ENCODE measurements at places on chromosomes 6 and 20.

DNA sequence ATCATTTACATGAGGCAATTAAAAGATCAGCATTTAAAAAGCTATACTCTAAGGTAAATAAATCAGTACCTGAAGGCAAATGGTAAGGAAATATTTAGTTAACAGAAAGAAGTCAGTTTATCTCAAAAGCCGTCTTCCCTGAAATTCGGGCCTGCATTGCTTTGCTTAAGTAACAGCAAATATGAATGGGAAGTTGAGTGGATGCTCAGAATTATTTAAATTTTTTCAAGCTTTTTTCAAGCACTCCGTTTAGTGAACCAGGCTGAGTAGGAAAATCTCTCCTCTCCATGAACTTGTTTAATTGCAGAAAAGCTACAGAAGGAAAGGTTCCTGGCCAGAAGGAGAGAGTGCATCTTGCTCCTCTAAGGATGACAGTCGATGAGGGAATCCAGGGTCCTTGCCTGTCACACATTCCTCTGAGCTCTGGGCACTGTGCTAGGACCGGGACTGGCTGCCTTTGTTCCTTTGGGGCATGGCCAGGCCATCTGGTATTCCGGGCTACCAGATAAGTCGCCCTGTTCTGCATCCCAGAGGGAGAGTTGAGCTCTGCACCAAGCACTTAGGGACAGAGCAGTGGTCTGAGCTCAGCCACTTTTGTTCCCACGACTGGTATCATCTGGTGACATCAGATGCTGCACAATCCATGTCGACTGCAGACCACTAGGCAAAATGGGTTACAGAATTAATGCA, 77.6 kb downstream of the RIN2 start:
- DNase-seq, result no peak

DNA sequence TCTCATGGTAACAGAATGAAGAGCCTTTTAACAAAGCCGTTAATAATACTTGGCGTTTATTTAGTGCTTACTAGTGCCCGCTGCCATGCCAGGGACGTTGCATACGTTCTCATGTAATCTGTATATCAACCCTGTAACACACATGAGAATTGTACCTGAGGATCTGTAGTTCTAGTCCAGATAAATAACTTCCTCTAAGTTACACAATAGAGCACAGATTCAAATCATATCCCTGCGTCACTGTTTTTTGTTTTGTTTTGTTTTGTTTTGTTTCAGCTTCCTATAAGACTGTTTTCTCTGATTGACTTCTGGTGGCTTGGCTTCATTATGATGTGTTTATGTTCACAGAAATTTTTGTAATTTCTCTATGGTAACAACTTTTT, 553 bp downstream of the ZSCAN16 start:
- no peak for DNase-seq

- no peak for DNase-seq
Observed at GRCh38 chr20:48709744-48710143, 118.1 kb downstream of the PREX1 start.

GRCh38 chr6:27293436-27294098, 18.5 kb downstream of the POM121L2 start:
- no peak for DNase-seq

DNA sequence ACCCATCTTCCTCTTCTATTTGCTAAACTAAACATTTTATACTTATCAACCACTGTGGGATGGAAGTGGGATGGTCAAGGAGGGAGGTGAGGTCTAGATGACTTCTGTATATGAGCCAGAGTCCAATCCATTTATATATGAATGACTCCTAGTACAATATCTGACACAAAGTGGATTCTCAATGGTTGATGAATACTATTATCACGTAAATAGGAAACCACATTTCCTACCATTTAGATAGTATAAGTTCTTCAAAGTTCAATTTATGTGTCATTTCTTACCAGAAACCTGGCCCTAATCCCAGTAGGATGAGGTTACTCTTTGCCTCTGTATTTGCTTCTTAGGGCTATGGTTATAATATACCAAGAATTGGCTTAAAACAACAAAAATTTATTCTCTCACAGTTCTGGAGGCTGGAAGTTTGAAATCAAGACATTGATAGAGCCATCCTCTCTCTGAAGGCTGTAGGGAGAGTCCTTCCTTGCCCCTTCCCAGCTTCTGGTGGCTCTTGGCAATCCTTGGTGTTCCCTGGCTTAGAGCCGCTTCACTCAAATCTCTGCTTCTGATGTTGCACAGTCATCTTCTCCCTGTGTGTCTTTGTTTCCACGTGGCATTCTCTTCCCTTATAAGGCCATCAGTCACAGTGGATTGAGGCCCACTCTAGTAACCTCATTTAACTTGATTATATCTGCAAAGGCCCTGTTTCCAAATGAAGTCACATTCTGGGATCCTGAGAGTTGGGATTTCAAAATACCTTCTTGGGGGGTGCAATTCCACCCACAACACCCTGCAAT, 41.0 kb upstream of the RAB23 start:
- no peak for DNase-seq

- DNase-seq, result no peak
Observed at GRCh38 chr6:150392452-150393220, 23.8 kb downstream of the IYD start.

DNA sequence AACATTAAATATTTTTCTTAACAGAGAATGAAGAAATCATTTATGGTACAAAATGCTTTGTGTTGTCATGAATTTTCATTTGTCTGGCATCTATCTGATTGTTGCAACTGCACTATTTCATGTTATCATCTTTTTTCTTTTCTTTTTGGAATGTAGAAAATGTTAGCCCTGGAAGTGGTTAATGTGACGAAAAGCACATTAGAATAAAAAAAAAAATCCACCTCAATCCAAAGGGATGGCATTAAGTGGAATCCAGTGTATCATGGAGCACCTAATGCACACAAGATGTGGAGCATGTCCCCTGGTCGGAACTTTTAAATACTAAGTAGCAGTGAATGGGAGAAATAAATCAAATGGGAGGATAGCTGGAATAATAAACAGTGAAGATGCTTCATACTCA, 172.9 kb upstream of the MCHR2 start:
- no peak for DNase-seq

DNA sequence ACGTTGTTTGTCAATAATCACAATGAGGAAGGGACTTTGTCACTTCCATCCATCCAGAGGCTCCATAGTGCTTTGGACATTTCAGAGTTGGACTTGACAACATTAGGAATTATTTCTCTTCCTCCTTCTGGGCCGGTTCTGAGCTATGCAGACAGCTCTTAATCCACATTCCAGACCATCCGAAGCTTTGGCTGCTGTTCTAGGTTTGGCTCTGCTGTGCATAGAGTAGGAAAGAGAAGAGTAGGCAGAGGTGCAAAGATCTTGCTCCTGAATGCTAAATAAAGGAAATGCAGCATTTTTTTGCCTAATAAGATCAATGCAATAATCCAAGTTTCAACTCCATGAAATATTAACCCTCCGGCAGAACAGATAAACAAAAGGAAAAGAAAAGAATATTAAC, 251.8 kb upstream of the PRND start:
- no peak for DNase-seq

DNA sequence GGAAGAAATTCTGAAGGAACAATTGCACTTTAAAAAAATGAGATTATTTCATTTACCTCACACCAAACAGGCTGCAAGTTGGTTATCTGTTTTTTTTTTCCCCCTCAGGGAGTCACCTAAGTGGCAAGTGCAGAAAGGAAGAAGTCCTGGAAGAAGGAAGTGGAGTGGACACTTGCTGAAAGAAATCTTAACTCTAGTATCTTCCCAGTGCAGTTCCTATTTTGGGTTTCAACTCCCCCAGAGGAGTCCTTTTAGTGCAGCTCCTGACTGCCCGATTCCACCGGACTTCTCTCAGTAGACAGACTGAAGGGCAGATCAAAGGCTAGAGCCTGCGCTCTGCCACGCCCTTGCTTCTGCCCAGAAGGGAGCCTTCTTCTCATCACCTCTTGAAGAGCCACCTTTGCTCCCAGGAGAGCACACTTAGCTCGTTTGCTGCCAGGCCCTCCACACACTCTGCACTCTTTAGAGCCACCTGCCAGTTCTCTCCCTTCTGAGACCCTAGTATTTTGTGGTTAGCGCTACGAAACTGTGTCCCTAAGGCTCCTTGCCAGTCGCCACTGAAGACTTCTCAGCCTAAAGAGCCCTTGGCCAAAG, 4.9 kb downstream of the MTCL3 start:
- DNase-seq, result peak; percentile 41

DNA sequence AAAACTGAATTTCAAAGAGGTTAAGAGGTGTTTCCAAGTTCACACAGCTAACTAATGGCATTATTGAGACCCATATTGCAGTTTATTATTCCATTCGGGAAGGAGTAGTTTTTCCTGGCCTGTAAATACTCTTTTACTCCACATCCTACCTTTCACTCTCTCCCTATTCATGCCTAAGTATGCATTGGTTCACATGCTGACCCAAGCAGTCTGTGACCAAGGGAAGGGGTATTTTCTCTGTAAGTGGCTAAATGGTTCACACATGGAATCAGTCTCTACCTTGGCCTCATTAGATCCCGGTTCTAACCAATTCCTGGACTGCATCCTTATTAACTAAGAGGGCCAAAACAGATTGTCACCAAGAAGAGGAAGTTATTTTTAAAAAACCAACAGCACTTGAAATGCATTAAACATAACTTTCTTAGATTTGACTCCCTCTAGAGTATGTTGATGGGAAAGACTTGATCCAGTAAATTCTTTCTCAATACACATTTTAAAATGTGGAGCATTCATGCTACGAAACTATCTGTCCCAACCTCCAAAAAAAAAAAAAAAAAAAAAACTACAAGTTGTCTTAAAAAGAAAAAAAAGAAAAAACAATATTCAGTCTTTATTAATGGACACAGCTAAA, 17.8 kb upstream of the RSPO3 start:
- DNase-seq, result no peak

GRCh38 chr20:10591946-10592521, 81.8 kb downstream of the JAG1 start:
- DNase-seq, result no peak

DNA sequence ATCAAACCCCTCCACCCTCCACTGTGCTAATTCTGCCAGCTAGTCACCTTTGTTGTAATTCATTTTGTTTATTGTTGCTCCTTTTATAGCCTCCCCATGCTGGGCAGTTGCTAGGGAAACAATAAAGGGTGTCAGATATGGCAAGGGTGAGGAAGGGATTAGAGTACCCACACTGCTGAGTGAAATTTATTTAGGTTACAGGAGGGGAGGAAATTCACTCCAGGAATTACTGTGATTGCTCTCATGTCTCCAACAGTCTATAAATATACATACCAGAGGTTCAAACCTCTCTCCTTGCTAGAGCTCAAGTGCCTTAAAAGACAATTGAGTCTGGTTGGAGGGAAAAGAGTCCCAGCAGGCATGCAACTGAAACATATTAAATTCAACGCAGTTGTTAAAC, 90.6 kb upstream of the ADGRF1 start:
- no peak for DNase-seq

DNA sequence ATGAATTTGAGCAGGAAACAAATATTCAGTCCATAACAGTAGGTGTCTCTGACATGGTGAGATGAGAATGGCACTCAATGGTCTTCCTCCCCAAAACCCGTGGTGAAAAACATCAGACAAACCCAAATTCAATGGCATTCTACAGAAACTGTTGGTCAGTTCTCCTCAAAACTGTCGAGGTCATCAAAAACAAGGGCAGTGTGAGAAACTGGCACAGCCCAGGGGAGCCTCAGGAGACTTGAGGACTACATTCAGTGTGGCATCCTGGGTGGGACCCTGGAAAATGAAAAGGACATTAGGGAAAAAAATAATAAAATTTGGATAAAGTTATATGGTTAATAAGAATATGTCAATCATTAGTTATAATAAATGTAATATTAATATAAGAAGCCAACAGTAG, 40.6 kb downstream of the LBP start:
- DNase-seq, result no peak

GRCh38 chr6:76790045-76790796, 673.1 kb downstream of the HTR1B start:
- no peak for DNase-seq

DNA sequence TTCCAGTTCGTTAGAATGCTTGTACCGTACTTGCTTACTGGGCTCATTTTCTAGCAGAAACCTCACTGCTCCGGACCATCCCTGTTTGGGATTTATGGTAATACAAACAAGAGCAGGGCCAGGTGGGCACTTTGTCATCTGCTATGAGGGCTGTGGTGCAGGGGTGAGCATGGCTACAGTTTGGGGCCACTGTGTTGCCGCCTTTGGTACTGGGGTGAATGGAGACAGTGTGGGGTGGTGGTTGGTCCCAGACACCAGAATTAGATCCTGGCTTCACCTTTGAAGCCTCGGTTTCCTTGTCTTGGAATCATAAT, 95.0 kb downstream of the TOX2 start:
- no peak for DNase-seq

- peak; percentile 41 for DNase-seq
Observed at GRCh38 chr6:55578537-55579363, at the start of gene HMGCLL1. HMGCLL1 (minus strand) TSS chr6:55579192; CDS start chr6:55579055, 137 bp downstream.

DNA sequence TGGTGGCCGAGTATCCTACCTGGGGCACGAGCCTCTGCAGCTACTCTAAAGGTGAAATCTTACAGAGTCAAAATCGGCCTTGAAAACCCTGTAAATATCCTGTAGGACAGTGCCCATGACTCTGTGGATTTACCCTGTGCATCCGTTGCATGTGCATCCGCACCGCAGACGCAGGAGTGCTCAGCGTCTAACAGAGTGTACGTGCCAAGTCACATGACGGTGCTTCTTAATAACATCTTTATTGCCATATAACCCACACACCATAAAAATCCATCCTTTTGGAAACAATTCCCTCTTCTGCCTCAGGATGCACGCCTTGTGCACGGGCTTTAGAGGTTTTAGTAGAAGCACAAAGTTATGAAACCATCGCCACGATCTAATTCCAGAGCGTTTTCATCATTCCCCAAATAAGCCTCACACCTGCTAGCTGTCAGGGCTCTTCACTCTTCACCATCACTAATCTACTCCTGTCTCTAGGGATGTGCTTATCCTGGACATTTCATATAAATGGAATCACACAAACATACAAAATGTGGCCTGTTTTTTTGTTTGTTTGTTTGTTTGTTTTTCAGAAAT, 384.5 kb upstream of the SULF2 start:
- DNase-seq, result no peak

DNA sequence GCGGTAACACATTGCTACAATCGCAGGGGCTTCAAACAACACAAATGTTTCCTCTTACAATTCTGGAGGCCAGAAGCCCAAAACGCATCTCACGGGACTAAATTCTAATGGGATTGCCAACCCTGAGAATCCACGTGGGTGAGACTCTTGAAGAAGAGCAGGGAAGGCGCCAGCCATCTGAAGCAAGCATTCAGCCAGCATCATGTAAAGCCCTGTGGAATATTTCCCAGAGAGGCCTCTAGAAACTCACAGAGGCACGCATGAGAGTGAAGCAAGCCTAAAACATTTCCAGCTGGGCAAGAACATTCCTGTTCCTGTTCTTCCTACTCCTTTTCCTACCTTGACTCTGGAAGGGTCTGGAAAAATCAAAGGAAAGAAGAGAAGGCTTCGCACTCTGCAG, 19.6 kb upstream of the FNDC1 start:
- no peak for DNase-seq

- DNase-seq, result no peak
Observed at GRCh38 chr6:110946498-110946897, 12.0 kb upstream of the GTF3C6 start.

GRCh38 chr20:2132461-2132901, 30.9 kb downstream of the STK35 start:
- DNase-seq, result no peak
